Kidney (tissue), 22 donors: ENCODE measurements at places on chromosomes 7 and 10.

DNA sequence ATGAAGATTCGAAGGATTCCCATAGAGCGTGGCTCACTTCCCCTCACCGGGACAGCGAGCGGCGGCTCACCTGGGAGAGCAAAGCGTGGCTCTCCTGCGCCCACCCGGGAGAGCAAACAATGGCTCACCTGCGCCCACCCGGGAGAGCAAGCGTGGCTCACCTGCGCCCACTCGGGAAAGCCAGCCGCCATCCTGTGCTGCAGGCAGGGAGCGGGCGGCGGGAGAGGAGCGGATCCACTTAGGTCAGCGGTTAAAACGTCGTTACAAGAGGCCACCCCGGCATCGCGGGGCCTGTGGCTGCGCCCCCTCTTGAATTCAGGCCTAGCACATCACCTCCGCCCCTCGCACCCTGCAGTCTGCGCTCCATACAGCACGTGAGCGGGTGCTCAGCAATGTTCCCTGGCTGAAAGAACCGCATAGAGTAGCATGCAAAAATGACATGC is 461 bp upstream of the FIGNL1 start:
- peak; percentile 19 for DNase-seq

DNA sequence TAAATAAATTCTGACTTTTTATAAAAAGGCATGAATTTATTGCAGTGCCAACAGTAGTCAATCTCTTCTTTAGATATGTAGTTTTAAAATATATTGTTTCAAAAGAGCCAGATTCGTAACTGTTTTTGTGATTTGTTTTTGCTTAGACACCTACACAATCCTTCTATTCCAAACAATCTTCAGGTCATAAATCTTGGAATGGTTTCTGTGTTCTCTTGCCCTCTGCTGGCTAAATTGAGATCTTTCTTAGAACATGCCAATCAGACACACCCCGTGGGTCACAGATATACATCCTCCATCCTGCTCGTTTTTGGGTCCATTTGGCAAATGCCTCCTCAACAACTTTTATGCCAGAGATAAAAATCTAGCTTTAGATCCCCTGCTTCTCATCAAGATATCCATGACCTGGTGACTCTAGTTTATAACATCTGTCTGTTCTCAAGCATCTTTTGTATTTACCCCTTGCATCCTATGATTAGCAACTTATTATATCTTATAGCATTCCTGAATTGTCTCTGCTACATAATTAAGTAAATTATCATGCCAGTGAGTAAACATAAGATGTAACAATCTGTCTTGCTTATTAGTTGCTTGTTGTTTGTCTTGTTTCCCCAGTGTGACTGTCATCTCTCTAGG is 35.3 kb upstream of the IFRD1 start:
- peak; percentile 46 for DNase-seq

GRCh38 chr7:141575164-141575563 is 24.0 kb downstream of the AGK start:
- no peak for DNase-seq

- DNase-seq, result no peak
Measured at GRCh38 chr10:31927565-31927883, 1.1 kb downstream of the ARHGAP12 start.

DNA sequence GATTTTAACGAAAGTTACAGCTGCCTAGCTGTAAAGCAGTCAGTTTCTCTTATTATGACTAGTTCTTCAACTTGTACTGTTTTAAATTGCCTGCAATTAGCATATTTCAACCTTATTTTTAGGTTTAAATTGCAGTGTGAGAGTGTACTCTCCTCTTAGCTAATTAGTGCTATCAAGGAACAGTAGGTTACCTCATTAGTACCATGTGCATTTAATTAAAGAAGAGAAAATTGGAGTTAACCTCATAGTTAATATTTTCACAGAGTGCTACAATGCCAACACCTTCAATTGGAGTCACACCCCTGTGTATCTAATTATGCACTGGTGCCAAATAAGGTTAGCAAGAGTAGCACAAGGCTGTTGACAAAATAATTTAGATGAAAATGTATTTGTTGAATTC is 154.6 kb downstream of the FOXP2 start:
- DNase-seq, result no peak

GRCh38 chr10:109914966-109915365 is 8.3 kb downstream of the XPNPEP1 start:
- no peak for DNase-seq

GRCh38 chr7:50552921-50553320 is 12.3 kb downstream of the DDC start:
- peak; percentile 66 for DNase-seq

GRCh38 chr7:34453150-34453549 is 204.9 kb upstream of the NPSR1 start:
- DNase-seq, result no peak

DNA sequence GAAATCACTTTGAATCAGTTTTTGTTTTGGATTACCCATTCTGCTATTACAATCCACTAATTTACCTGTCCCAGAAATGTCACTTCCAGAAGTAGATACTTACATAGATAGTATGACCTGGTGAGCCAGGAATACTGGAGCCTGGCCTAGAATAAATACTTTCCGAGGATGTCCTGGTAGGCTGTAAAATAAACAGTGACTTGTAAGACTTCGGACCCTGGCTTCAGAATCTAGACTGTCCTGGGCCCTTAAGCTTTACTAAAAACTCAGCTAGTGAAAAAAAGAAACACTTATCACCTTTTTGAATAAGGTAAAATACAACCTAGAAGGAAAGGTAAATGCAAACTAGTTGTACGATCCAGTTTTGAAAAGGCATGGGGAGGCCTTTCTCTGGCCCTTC is 69.5 kb upstream of the AFAP1L2 start:
- no peak for DNase-seq

DNA sequence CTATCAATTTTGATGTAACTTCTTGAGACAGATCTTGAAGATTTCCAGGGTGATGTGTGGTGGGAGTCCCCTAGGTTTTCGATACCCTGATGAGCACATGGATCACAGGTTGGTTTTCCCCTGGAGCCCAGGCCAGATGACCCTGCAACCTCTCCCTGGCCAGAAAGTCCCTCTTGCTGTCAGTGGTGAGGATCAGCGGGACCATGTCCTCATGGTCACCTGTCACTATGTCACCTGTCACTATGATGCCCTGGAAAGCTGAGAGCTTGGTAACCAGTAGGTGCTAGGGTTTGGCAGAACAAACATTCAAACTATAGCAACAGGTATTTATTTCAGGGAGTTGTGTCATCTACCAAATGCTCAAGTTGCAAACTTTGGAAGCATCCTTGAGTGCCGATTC is 197.9 kb downstream of the ARHGAP12 start:
- no peak for DNase-seq

GRCh38 chr7:36951257-36951697 is 227.0 kb upstream of the AOAH start:
- DNase-seq, result no peak

- DNase-seq, result no peak
Measured at GRCh38 chr10:71471957-71472365, 75.2 kb downstream of the CDH23 start.

GRCh38 chr10:6382081-6382480 is 179.3 kb downstream of the PFKFB3 start:
- no peak for DNase-seq

DNA sequence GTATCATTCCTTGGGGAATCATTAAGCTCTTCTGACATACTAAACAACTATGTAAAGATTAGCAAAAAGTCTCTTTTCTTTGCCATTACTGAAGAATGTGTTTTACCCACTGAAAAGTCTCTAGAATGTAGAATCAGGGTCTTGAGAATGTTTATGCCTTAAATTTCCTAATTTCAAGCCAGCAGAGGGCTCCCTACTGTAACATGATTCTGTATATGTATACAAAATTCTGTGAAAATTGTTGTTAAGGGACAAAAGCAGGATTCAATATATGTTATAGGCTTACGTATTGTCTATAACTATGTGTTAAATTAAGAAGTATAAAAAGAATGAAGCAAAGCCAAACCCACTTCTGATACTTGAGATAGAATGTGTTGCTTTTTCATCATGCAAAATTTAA is 296.9 kb upstream of the DGKB start:
- DNase-seq, result no peak

DNA sequence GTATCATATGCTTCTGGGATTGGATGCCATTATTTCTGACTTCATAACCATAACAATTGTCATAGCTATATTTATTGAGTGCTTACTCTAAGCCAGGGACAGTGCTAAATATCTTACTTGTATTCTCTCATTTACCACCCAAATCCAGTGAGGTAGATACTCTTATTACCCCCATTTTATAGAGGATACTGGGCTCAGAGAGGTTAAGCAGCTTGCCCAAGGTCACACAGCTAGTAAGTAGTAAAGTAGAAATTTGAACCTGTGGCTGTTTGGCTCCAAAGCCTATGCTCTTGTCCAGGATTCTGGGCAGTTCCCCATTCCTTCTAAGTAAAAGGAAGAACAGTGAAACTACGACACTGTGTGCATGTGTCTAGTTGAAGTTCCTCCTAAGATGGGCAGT is 56.5 kb downstream of the COL13A1 start:
- no peak for DNase-seq

- no peak for DNase-seq
Measured at GRCh38 chr7:35726654-35727053, 31.7 kb upstream of the HERPUD2 start.

- no peak for DNase-seq
Measured at GRCh38 chr7:44081266-44081748, 1.0 kb downstream of the POLM start.

DNA sequence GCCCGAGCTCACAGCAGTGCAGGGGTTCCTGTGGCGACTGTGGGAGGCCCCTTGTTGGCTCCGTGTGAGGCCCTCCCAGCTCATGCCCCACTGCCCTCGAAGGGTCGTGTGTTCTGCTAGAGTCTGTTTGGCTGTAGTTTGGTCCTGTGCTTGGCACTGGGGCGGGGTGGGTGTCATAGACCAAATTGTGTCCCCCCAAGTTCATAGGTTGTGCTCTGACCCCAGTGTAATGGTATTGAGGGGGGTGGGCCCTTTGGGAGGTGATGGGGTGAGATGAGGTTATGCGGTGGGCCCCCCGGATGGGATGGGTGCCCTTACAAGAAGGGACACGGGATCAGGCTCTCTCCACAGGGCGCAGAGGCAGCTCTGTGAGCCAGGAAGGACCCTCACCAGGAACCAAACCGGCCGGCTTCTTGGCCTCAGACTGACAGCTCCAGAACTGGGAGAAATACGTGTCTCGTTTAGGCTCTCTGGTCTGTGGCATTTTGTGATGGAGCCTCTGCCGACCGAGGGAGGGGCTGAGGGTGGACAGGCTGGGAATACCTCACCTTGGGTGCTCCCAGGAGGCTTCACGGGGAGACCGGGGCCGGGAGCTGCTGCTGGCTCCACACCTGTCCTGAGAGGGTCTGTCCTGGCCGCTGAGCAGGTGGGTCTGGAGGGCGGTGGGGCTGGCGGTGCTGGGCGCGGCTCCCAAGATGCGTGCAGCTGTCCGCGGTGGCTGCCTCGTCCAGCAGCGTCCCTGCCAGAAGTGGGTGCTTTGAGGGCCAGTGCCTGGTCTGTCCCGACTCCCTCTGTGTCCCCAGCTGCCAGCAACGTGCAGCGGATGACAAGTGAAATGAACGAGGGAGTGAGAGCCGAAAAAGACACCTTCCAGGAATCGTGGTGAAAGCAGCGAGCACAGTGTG is 89.4 kb downstream of the INPP5A start:
- DNase-seq, result no peak

DNA sequence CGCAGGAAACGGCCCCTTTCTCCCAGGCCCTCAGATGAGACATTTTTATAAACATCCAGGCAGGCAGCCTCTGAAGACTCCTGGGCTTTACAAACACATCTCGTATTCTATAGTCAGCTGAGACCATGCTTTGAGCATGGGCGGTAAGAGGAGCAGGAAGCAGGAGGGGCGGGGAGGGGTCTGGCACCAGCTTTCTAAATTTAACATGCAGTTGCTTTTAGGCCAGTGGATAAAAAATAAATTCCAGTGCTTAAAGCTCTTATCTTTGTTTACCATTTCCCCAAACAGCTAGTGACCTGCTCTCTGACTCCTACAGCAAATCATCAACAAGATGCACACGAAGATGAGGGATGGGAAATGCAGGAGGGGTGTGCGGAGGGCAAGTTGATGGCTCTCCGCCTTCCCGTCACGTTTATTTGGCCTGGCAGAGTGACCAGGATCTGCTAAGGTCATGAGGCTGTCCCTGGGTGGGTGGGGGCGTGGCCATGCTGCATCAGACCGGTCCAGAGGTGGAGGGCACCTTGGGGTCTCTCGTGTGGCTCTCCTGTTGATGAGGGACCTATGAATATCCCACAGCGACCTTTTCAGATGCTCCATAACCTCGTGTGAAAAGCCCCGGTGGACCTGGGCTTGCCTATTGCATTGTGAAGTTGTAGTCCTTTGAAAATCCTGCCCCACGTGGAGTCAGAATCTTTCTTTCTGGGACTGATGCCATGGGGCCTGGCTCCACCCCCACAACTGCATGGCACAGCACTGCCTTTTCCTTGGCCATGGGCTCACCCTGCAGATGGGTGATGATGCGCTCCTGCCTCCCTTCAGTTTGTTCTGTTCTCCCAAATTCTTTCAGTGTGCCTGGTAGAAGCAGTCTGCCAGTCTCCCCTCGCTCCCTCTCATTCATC is 67.5 kb downstream of the PARP12 start:
- DNase-seq, result peak; percentile 35
